ENCODE measurements at places on chromosomes 2 and 18. TPM values are rescaled to one million over a fixed set of nuclear protein-coding genes. Genes with fewer than 3 reads are reported as not detected.

Gene ZC3H6
- total RNA-seq: 2.8 TPM

Gene VWA3B
- total RNA-seq: not detected

Gene ADAM23
- 4.6 TPM for total RNA-seq

Gene GKN1
- total RNA-seq: not detected

Gene ARHGEF33
- 0.32 TPM for total RNA-seq

Gene PLB1
- 6.5 TPM for total RNA-seq

Gene CFAP65
- not detected for total RNA-seq

Gene ZSWIM2
- not detected for total RNA-seq
